AG04449 (cell line): ENCODE measurements at places on chromosomes 2 and 18.

- DNase-seq, result no peak
Measured at GRCh38 chr18:47912343-47912742, 18.1 kb downstream of the SMAD2 start.

DNA sequence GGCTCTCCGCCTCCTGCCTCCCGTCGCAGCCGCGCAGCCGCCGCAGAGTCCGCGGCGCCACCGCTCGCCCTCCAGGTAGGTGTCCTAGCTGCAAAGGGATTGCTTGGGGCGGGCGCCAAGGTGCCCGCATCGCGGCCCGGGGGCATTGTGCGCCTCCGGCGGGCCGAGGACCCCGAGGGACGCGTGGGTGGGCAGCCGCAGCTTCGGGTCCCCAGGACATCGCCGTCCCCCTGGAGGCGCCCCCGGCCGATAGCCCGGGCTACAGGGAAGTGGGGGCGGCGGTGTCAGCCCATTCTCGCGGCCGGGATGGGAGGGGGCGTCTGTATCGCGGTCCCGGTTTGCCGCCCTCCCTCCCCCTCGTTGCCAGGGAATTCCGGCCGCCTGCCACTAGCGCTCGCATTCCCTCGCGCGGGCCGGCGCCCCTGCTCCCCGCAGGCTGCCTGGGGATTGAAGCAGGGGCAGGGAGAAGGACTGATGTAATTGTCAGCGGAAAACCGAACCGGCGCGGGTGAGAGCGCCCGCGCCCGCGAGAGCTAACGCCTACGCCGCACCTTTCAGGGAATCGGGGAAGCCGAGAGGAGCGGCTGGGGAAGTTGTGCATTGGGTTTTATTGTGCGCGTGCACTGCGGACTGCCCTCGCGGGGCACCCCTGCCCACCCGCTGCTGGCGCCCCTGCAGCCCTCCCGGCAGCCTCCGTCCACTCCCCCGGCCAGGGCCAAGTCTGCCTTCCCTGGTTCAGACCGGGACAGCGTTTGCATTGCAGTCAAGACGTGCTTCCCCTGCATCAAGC, 483 bp downstream of the OSBPL6 start:
- no peak for DNase-seq

DNA sequence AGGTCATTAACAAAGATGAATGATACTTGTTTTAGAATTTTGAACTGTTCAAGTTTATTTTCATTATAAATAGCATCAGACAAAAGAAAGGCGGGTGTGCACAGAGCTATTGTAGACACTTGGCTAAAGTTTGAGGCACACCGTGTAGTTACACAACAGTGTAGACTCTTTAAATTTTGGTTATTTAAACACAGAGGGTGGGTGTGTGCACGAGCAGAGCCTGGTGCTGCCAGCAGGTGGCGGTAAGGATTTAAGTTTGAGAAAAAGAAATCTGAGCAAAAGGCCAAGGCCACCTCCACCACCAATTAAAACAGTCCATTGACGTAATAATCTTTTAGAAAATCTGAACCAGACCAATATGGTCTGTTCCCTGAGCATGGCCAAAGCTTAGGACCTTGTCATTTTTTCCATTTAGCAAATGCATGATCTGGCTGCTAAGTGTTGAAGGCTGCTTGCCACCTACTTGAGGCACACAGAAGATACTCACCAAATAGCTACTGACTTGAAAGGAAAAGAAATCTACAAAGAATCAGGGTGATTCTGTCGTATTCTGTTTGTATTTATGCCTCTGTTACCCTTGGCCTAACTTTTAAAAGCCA, 14.3 kb downstream of the COPS7B start:
- no peak for DNase-seq

DNA sequence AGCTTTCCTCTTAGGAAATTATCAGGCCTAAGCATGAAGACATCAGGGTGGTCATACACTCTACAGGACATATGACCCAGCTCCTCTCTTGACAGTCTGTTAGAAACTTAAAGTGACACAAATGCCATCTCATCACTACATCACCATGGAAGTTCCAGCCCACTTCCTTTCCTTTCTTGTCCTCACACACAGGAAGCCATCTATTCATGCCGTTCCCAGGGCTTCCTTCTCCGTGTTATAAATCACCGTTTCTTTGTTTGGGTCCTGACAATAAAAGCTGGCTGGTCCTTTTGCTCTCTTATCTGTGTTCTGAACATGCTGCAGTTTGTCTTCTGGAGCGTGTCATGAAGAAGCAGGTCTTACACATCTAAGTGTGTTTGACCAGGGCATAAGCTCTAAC, 692.1 kb upstream of the CELF4 start:
- no peak for DNase-seq
